ENCODE measurements at places on chromosomes 3 and 15.

GRCh38 chr15:74957476-74958035, 984 bp upstream of the RPP25 start:
- DNase-seq = no peak

DNA sequence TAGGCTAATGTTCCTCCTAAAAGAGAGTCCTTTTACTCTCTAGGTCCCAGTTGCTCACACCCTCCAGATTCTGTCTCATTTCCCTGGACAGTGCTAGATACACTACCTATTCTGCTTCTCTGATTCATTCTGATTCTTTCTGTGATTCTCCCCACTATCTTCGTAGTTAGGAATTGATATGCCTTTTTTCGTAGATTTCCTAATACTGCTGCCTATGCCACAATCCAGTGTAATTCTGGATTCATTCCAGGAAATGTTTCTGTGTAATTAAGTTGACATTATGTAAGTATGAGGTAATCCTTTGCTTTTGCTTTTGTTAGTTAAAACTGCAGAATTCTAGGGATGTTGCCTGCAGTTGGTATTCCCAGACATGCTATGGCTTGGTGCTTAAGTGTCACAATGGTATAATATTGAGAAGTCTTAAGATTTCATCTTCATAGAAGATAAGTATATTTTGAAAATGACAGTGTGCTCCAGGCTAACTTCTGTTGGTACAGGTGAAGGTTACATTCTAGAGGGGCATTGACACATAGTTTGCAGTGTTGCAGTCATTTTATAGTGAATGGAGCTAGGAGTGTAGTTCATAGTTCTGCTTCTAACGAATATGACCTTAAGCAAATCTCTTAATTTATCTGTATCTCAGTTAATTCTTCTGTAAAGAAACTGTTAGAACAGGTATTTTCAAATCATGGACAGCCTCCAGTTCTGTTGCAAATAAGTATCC, 54.3 kb downstream of the RIOX2 start:
- no peak for DNase-seq

- no peak for DNase-seq
These were observed 2.4 kb downstream of the KLHDC8B start for GRCh38 chr3:49173792-49174170.

DNA sequence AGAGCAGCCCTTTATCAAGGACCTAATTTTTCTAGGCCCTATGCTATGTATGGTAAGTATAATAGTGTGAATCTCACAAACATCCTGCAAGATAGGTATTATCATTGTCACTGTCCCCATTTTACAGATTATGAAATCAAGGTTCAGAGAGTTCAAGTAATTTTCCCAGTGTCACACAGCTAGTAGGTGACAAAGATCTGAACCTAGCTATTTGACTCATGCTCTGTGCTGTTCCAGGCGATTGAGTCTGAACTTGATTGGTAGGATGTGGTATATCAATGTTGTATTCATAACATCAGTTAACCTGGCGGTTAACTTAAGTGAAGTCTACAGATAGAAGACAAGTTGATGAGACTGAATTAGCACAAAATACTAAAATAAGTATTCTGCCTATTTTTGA, 229.9 kb downstream of the CHST2 start:
- no peak for DNase-seq

GRCh38 chr3:188752850-188753249, 418.9 kb upstream of the TPRG1 start:
- no peak for DNase-seq

DNA sequence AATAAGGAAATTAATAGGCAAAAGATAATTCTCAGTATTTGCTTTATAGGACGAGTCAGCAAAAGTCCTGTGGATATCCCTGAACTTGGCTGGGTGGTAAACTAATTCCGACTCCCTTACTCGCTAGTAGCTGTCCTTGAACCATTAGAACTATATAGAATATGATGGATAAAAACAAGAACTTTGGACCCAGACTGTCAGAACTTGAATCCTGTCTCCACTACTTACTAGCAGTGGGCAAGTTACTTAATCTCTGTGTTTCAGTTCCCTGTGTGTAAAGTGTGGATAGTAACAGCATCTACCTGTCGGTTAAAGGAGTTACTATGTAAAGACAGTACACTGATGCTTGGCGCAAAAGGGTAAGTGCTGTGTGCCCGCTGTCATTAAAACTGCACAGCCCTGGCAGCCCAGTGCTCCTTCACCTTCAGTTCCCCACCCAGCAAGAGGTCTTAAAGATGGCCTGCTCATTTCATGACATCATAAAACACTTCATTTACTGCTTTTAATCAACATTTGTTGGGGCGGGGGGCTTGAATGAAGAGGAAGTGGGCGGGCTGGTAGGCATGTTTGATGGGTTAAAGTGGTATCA, 7.3 kb downstream of the TPM1 start:
- no peak for DNase-seq

- DNase-seq = no peak
These were observed 1178.7 kb downstream of the ROBO1 start for GRCh38 chr3:78588906-78589621.

DNA sequence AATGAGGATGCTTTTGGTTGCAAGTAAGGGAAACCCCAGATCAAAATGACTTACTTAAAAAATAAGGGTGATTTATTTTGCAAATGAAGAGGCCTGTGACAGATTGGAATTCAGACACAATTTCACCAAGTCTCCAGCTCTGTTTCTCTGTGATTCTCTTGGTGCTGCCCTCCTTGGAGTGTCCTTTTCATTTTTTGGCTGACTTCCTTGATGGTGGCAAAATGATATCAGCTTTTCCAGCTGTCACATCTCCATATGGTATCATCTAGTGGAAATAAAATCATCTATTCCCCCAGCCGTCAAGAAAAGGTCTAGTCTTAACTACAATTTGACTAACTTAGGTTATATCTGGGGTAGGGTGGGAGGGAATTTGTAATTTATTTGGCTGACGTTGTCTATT, 68.5 kb upstream of the SLC25A26 start:
- DNase-seq = no peak

DNA sequence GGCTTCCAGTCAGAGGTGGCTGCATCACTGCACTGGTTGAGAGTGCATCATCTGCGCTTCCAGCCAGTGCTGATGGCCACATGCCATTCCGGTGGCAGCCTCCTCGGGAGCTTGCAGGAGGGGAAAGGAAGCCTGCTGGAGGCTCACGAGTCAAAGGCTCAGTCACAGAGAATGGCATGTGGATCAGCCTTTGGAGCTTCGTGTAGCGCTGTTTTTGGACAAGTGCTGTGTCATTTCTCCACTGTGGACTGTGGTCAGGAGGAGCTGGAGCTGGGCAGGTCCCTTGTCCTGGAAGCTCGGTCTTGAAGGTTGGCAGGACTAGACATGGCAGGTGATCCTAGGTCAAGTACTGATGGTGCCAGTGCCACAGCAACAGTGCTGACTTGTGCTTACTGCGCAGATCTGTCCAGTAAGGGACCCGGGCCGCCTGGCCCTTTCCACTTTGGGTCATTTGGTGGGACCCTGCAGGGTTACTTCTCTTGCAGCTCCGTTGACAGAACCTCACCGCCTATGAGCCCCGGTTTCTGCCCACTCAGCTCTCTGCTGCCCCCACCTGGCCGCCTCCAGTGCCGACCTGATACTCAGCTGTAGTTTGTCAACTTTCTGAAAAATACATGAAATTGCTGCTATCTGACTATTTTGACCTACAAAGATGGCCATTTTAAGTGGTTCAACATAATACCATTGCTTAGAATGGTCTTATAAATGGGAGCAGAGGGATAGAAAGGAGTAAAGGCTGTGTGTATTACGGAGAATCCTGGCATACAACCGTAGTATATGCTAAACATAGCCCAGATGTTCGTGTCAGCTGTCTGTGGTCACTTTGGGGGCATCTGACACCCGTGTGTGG, 27.6 kb upstream of the TRPM1 start:
- DNase-seq = peak; percentile 83

- DNase-seq = no peak
These were observed 75.8 kb upstream of the ABI3BP start for GRCh38 chr3:101068876-101069606.

GRCh38 chr15:66815318-66815717, 113.3 kb downstream of the SMAD6 start:
- DNase-seq = no peak

- no peak for DNase-seq
These were observed 29.0 kb downstream of the RASGRP1 start for GRCh38 chr15:38535491-38536200.

GRCh38 chr3:195872800-195873199, 35.6 kb downstream of the TNK2 start:
- no peak for DNase-seq

GRCh38 chr3:187336322-187336721, 31.9 kb upstream of the RTP4 start:
- DNase-seq = no peak

- no peak for DNase-seq
These were observed 13.6 kb upstream of the GP9 start for GRCh38 chr3:129046732-129047552.

GRCh38 chr3:25485673-25486072, 57.6 kb downstream of the RARB start:
- no peak for DNase-seq

DNA sequence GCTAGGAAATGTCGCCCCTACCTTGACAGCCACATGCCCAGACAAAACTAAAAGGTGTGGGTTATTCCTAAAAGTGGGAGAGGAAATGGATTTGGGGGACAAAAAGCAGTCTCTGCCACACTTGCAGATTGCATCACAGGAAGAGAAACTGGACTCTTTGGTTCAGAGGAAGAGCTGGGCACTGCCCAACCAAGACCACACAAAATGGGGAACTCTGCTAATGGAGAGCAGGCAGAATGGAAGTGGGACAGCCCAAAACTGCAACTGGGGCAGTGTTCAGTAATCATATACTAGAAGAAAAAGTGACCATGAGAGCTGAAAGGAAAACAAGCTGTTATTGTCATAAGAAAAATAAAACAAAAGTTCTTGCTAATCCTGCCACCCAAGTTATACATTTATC, 138.9 kb upstream of the FRMD4B start:
- DNase-seq = no peak

DNA sequence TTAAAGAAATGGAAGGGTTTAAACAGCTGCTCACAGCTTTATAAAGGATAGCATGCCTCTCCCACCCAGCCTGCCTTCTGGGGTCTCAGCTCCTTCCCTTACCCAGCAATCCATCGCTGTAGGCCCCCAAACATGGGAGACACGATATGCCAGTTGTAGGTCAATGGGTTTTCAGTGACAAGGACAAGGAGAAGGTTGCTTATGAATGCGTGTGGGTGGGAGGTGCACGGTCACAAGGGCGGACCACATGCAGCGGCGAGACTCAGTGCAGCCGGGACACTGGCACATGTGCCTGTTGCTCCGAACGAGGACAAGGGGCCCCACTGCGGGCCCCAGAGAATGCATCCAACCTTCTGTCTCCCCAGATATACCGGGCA, 67.0 kb downstream of the MGLL start:
- no peak for DNase-seq

DNA sequence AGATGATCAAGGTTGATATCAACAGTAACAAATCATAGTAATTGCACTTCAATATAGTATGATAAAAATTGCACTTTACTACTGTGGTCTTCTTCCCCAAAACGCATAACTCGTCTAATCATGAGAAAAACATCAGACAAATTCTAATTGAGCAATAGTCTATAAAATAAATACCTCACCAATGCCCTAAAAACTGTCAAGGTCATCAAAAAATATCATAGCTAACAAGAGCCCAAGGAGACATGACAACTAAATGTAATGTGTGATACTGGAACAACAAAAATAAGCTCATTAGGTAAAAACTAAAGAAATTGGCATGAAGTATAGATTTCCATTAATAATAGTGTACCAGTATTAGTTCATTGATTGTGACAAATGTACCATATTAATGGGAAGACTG, 85.6 kb upstream of the LRRC3B start:
- DNase-seq = no peak
